ENCODE measurements at places on chromosomes 2 and 18.

DNA sequence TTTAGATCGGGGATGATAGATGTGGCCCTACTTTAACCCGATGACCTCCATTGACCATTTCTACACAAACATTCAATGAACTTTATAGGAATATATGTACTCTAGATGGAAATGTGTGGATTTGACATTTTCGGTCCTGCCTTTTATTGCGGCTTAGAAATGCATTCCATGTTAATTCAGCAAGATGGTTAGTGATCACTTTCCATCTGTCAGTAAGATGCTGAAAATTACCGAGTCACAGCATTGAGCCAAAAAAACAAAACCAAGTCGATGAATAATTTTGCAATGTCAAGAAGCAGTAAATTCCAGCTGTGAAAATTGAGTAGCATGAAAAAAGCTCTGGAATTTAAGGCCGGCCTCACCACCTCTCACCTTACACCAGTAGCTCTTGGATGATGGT is 1642.6 kb upstream of the NXPH2 start:
- no peak for DNase-seq

GRCh38 chr2:51103205-51103604 is 71.3 kb upstream of the NRXN1 start:
- no peak for DNase-seq

DNA sequence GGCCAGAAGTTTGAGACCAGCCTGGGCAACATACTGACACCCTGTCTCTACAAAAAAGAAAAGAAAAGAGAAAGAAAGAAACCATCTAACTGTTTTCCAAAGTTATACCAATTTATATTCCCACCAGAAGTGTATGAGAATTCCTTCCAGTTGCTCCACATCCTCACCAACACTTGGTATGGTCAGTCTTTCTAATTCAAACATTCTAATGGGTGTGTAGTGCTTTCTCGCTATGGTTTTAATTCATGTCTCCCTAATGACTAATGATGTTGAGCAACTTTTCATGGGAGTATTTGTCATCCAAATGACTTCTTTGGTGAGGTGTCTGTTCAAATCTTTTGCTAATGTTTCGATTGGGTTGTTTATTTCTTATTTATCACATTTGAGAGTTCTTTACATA is 10.5 kb upstream of the B3GNT7 start:
- DNase-seq, result no peak

- DNase-seq, result no peak
These were observed 36.3 kb upstream of the GREB1L start for GRCh38 chr18:21205695-21206094.

DNA sequence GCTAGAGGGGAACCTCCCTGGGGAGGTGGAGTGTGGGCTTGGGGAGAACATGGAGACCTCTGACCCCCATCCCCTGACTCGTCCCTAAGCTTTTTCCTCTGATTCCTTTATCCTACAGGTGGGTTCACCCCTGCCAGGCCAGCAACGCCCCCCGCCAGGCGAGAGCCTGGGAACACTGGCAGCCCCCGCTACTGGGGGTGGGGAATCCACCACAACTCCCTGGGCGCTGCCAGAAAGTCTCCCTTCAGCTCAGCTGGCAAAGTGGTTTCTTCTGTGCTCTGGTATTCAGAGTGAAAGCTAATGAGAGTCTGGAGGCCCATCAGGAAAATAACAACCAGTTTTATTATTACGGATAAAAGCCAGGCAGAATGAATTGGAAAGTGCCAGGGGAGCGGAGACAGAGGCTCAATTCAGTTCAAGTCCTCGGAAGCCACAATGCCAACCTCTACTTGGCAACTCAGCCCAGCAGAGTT is 2.8 kb downstream of the DIPK1C start:
- DNase-seq, result no peak

GRCh38 chr2:33484042-33484621 is 7.7 kb downstream of the RASGRP3 start:
- DNase-seq, result no peak

- DNase-seq, result no peak
These were observed 14.9 kb upstream of the FAP start for GRCh38 chr2:162258169-162258568.

DNA sequence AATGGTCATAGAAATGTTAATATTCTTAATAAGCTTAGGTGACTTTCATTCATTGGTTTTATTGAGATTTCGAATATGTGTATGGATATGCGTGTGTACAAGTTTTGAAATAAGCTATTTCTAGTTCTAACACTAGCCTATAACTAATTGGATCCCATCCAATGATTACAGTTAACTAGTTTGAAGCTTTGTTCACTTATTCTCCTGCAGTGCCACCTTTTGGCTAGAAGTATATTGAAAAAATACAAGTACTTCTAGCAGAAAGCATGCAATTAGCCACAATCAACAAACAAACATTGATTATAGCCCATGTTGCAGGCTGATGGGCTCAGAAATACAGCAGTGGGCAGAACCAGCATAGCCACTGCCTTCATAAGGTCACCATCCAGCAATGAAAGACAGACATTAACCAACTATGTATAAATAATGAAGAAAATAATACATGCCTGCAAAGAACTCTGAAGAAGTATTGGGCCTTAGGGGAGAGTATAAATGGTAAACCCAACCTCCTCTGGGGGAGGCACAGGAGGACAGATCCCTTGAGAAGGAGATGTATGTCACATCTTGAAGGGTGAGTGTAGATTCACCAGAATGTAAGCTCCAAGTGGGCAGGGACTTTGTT is 5.1 kb upstream of the PIEZO2 start:
- no peak for DNase-seq

DNA sequence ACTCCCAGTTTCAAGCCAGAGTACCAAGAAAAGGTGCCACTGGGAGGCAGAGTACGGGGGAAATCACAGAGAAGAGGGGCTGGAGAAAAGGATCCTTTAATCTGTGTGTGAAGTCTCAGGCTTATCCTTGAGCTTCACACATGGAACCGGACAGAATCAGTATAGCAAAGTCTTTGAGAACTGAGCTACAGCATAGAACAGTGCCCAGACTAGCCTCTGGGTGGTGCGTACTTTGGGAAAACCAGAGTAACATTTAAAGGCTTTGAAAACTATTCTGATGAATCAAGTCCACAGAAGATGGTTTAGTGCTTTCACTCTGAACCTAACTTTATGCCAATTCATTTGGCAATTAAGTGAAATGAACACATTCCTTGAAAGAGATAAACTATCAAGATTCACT is 83.1 kb downstream of the BABAM2 start:
- DNase-seq, result no peak

- no peak for DNase-seq
These were observed 636.0 kb downstream of the NR4A2 start for GRCh38 chr2:155696571-155696970.

DNA sequence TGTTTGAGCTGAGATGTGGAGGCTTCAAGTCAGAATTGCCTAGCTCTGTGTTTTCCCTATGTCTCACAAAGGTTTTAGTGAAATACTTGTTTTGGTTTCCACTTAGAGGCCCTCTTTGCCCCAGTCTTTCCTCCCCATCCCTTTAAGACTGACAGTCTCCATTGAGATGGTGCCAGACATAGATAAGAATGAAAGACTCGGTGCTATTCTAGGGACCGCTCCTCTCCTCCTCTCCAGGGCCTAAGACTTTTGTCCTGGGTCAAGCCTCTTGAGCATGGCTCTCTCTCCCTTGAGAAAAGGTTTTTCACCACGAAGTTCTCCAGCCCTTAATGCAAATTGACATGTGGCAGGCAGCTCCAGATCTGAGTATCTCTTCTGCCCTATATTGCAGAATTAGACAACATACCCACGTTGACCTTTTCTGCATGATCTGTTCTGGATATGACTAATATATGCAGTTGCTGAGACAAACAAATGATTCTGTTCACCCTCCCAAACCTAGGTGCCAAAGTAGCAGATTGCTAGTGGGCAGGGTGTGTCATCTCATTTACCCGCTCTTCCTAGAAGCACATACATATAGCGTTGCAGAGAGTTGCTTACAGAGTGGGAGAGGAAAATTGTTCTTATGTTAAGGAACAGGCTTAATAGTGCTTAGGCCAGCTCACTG is 47.5 kb upstream of the ACSL3 start:
- DNase-seq, result no peak

DNA sequence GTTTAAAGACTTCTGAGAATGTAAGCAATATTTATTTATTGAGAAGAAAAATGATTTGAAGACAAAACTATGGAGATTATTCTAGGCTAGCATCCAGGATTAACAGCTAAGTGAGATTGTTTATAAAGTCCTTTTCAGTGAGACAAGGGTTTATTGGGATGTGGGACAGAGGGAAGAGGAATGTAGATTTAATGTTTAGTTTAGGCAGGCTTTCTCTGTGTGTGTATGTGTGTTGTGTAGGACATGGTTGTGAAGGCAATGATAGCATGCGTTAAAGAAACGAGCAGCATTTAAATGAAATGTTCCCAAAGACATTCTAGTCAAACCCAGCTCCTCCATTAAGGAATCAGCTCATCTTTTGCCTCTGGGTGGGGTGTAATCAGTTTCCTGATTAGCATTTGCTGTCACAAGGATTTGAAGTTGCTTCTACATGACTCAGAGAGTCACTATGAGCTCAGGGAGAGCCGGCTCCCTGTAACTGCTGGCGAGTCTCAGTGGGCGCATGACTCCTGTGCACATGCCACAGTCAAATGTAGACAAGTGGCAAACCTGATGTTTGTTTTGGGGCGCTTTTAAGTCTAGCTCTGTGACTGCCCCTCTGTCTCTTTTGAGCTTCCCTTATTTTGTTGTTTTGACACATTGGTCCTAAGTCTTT is 442.2 kb upstream of the CELF4 start:
- no peak for DNase-seq

- DNase-seq, result no peak
These were observed 57.2 kb downstream of the TNP1 start for GRCh38 chr2:216802516-216803215.

GRCh38 chr18:58057291-58057965 is 13.4 kb downstream of the NEDD4L start:
- no peak for DNase-seq

GRCh38 chr2:55555977-55556376 is 36.5 kb downstream of the CFAP36 start:
- DNase-seq, result no peak

DNA sequence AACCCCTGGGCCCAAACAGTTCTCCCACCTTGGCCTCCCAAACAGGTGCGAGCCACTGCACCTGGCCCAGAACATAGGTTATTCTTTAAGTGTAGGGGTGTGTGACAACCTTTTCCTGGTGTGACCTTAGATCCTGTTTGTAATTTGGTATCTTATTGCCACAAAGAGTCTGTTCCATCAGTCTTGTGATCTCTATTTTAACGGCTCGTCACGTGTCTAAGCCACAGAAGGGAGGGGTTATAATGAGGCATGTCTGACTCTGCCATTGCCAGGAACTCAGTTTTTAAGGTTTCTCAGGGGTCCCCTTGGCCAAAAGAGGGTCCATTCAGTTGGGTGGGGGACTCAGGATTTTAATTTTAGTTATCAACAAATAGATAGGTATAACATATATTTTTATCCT is 4.4 kb upstream of the ALS2 start:
- no peak for DNase-seq

GRCh38 chr18:70059684-70060083 is 112.0 kb upstream of the CD226 start:
- no peak for DNase-seq

DNA sequence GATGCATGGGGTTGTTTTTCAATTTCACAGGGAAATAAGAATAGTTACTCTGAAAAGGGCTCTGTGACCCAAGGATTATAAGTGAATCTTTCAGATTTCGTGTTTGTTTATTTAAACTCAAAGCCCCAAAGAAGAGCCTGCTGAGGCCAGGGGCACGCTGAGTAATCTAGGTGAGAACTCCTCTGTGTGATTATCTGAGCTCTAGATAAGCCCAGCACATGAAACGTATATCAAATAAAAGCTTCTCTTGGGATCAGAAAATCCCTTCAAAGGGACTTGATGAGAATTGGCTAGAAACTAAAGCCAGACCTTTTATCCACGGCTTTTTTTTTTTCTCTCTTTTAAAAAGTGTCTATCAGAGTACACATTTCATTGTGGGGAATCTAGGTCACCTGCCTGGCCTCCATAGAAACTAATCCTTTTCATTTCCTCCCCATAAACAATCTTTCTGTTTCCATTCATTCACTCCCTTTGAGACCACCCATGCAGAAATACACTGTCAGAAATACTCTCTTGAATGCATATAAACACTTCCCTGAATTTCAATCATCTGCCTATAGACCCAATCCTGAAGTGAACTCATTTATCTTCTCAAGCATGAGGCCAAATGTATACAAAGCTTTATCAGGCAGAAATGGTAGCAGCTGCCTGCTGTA is 137.4 kb downstream of the RIT2 start:
- no peak for DNase-seq

- no peak for DNase-seq
These were observed 2.5 kb downstream of the ARMC9 start for GRCh38 chr2:231200805-231201474.

GRCh38 chr2:120344214-120344975 is 1.5 kb upstream of the INHBB start:
- no peak for DNase-seq

GRCh38 chr2:26297061-26297460 is 48.9 kb upstream of the SELENOI start:
- no peak for DNase-seq

- no peak for DNase-seq
These were observed 176.8 kb upstream of the GLI2 start for GRCh38 chr2:120558847-120559246.

DNA sequence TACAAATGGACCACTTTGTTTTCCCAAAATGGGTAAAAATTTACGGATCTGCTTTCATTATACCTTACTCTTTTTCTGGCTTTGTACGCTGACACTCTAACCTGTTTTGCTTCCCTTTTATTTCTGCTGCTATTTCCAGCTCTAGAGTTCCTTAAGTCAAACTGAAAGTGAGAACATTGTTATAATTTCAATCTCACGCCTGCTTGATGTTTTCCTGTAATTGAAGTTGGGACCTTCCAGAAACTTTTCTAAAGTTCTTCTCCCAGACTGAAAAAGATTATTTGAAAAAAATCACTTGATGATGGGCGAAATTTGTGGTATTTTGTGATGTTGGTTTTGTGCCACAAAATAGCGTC is 1.8 kb downstream of the GLS start:
- DNase-seq, result no peak
